ENCODE measurements at places on chromosomes 4 and X.
A peak's percentile ranks its signal among the peaks of the same experiment; 100 is the strongest.

DNA sequence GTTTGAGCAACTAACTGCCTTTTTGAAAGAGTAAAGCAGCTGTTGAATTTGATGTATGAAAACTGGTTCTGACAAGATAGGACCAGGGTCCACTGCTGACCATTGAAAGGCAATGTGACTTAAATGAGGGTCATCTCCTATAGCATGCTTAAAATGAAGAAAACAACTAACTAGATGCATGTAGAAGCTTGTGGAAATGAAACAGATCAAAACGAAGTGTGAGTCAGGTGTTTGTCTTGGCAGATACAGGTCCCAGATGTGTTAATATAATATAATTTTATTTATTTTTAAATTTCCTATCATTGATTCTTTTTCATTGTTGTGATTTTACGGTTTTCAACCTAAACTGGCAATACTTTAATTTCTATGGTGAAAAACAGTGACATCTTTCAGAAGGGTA is 83.6 kb downstream of the ATOH1 start:
- DNase-seq: no peak

DNA sequence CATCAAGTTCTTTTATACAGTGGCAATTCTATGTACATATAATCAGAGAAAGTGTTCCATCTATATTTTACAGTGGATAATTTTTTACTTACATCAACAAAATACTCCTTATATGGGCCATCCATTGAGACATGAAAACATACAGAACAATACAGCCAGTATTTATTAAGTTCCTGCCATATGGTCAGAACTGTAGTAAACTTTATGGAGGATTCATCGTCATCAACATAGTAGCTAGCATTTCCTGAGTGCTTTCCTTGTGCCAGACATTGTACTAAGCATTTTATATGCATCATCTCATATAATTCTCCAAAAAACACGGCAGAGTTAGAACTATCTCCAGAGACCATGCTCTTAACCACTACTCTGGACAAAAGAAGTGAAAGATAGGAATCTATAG is 170.1 kb downstream of the CEP135 start:
- DNase-seq: no peak

GRCh38 chrX:12138361-12139313 is at the start of gene FRMPD4:
Gene FRMPD4 (plus strand): TSS chrX:12138473. CDS start chrX:12138972, 499 bp downstream.
- DNase-seq: no peak

DNA sequence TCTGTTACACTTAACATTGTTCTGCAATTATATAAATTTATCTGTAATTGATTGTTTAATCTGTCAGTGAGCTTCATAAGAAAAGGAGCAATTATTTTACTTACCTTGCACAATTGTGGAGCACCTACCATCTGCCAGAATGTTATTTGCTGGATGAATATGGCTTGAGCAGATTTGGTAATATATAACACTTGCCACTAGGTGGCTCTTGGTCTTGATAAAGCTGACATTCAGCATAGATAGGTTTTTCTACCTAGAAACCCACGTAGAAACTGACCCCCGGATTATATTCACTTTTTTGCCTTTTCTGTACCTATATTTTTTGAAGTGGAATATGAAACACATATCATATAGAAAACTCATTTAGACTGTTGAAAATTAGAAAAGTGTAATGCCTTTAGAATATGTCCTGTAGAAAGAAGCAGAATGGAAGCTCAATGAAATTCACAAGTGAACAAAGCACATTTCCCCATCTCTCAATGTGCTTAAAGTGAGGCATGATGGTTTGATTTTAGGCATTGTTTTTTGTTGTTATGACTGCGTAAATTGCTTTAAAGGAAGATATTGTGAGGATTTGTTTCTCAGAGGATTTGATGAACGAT is 9.5 kb downstream of the RBPJ start:
- peak; percentile 91 for DNase-seq

DNA sequence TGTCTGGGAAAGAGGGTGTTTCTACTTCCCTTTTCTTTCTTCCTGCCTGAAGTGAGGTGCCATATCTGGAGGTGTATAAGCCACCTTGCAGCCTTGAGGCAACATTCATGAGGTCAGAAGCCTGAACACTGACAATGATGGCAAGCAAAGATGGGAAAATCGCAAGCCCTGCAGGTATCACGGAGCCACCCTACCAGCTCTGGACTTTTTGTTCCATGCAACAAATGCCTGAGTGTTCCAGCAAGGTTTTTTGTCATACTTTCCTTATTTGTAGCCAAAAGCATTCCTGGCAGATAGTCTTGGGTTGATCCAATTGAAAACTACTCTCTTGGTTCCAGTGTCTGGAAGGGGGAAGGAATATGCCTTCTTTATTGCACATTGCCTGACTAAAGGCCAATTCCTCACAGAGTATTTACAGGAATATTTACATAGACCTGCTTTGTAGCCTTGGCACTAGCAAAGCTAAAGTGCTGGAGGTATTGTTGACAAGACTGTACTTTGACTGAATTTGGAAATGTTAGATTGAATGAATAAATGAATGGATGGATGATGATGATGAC is 14.4 kb upstream of the SOD3 start:
- no peak for DNase-seq

All from pons (tissue), 1 donor.